ENCODE measurements at places on chromosomes 12 and 14. TPM values are rescaled to one million over a fixed set of nuclear protein-coding genes. Genes with fewer than 3 reads are reported as not detected.

Gene BMP4
- 56.4 TPM for total RNA-seq

DNA sequence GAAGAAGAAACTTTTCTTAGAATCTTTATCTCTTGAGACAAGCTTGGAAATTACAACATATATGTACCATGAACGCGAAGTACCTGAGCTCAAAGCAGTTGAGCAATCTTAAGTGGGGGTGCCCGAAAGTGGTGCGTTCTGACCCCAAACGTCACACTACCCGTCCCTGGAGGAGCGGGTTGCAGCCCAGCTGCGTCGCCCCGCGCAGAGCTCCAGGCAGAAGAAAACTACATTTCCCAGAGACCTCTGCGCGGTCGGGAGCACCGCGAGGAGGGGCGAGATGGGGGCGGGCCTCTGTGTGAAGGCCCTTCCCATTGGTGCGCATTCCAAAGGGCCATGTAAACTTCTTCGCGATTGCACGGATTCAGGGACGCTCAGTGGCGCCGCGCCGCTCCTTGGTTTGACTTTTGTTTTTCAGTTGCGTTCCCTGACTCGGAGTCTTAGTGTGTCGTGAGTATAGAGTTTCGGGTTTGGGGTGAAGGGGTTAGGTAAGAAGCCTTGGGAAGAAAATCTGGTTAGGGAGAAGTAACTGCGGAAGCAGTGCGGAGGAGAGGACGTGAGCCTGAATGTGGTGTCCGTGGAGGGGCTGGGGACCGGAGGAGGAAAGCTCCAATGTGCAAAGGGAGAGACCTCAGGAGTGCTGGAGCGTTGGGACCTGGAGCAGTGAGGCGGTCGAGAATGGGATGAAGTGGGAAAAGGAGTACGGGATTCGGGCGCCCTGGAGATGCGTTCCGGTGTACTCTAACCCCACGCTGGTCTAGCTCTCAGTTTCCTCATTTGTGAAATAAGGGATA, at the start of gene CCDC77:
CCDC77 (plus strand) TSS at position 410 of the 794 bp plus-strand sequence. CDS start 7,740 bp downstream, outside the sequence.
- H3K4me1 ChIP-seq: peaks cover 31% of the 10 kb centered on the region
- H3K27me3 ChIP-seq: no peaks in the 10 kb centered on the region
- peak; percentile 89 for DNase-seq
- peak within 1 kb of the TSS; percentile 77 for H3K4me3 ChIP-seq
- H3K36me3 ChIP-seq: no peaks in the 10 kb centered on the region

DNA sequence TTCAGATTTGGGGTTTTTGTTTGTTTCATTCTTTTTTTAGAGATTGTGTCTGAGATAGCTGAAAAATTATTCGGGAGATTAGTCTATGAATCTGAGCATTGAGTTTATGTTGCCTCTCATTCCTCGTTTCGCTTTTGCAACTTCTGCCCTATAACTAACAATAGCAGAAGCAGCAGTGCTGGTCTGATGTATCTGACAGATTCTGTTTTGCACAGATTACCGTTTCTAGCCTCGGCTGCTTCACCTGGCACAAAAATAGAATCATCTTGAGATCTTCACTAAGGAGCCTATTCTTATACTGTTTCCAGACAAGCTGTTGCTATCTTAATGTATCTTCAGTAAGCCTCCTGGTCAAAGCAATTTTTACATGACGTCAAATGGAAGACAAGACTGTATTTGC, 29.2 kb downstream of the KCNJ8 start:
- H3K27ac ChIP-seq: no peak overlapping the region
- no peak for DNase-seq
- no peak overlapping the region for H3K4me3 ChIP-seq
- H3K4me1 ChIP-seq: no peaks in the 10 kb centered on the region
- no peaks in the 10 kb centered on the region for H3K36me3 ChIP-seq

DNA sequence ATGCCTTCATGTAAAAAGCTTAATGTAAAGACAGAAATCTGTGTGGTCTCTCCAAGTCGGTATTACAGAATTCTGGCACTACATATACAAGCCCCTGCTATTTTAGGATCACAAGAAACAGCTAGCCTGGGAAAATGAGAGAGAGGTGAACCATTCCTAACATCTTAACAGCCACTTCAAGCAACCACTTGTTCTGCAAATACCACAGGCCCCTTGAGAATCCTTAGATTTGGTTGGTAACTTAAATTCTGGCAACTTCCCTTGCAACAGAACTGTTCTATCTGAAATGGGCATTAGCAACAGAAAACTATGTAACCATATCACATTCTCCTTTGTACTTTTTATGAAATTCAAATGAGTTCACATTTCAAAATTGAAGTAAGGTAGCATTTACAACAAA, 68.5 kb downstream of the SPPL3 start:
- DNase-seq: no peak
- H3K27me3 ChIP-seq: no peaks in the 10 kb centered on the region
- no peak overlapping the region for H3K4me3 ChIP-seq
- no peak overlapping the region for H3K27ac ChIP-seq
- no peaks in the 10 kb centered on the region for H3K36me3 ChIP-seq
- peaks cover 7% of the 10 kb centered on the region for H3K4me1 ChIP-seq

Gene NID2
- not detected for total RNA-seq

- H3K27ac ChIP-seq: no peak overlapping the region
- H3K36me3 ChIP-seq: no peaks in the 10 kb centered on the region
- H3K4me3 ChIP-seq: no peak overlapping the region
These were observed 8.6 kb downstream of the PMEL start for GRCh38 chr12:55957106-55957859.

Gene KLRC4
- total RNA-seq: not detected

DNA sequence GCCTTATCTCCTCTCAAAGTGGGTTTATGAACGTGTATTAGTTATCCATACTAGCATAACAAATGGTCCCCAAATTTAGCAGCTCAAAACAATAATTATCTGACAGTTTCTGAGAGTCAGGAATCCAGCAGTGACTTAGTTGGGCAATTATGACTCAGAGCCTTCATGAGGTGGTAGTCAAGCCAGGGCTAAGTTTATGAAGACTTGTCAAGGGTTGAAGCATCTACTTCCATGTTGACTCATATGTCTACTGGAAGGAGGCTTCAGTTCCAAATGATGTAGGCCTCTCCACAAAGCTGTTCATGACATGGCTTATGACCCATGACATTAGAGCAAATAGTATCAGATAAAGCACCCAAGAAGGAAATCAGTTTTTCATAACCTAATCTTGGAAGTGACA, 73.2 kb downstream of the IPO8 start:
- DNase-seq: no peak
- H3K4me3 ChIP-seq: no peak overlapping the region
- peaks cover 40% of the 10 kb centered on the region for H3K4me1 ChIP-seq
- no peaks in the 10 kb centered on the region for H3K27me3 ChIP-seq
- no peaks in the 10 kb centered on the region for H3K36me3 ChIP-seq
- no peak overlapping the region for H3K27ac ChIP-seq

DNA sequence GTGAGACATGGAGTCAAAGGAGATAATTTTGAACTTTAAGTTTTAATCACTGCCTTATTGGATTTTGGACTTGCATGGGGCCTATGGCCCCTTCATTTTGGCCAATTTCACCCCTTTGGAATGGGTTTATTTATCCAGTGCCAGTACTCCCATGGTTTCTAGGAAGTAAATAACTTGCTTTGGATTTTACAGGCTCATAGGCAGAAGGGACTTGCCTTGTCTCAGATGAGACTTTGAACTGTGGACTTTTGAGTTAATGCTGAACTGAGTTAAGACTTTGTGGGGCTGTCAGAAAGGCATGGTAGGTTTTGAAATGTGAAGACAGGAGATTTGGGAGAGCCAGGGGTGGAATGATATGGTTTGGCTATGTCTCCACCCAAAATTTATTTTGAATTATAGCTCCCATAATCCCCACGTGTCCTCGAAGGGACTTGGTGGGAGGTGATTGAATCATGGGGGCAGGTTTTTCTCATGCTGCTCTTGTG, 448.1 kb downstream of the NAV3 start:
- H3K36me3 ChIP-seq: no peaks in the 10 kb centered on the region
- DNase-seq: no peak
- no peak overlapping the region for H3K27ac ChIP-seq
- no peaks in the 10 kb centered on the region for H3K27me3 ChIP-seq
- no peaks in the 10 kb centered on the region for H3K4me1 ChIP-seq
- H3K4me3 ChIP-seq: no peak overlapping the region

Gene INF2
- total RNA-seq: 18.1 TPM

Gene CMAS
- 21.3 TPM for total RNA-seq

- no peaks in the 10 kb centered on the region for H3K27me3 ChIP-seq
- H3K36me3 ChIP-seq: no peaks in the 10 kb centered on the region
- H3K4me1 ChIP-seq: no peaks in the 10 kb centered on the region
- H3K27ac ChIP-seq: no peak overlapping the region
- DNase-seq: no peak
These were observed 389.5 kb downstream of the FOXG1 start for GRCh38 chr14:29156096-29156495.

GRCh38 chr12:132593521-132593920, 16.9 kb downstream of the LRCOL1 start:
- no peak overlapping the region for H3K27ac ChIP-seq
- no peak for DNase-seq
- H3K36me3 ChIP-seq: no peaks in the 10 kb centered on the region
- H3K4me3 ChIP-seq: peak overlapping the region; percentile 44

GRCh38 chr12:780750-781379, 28.5 kb downstream of the WNK1 start:
- DNase-seq: no peak
- no peak overlapping the region for H3K27ac ChIP-seq
- H3K4me3 ChIP-seq: no peak overlapping the region
- no peaks in the 10 kb centered on the region for H3K36me3 ChIP-seq
- no peaks in the 10 kb centered on the region for H3K27me3 ChIP-seq

Gene CCNB1IP1
- total RNA-seq: 110 TPM

Gene CD4
- total RNA-seq: 0.07 TPM

DNA sequence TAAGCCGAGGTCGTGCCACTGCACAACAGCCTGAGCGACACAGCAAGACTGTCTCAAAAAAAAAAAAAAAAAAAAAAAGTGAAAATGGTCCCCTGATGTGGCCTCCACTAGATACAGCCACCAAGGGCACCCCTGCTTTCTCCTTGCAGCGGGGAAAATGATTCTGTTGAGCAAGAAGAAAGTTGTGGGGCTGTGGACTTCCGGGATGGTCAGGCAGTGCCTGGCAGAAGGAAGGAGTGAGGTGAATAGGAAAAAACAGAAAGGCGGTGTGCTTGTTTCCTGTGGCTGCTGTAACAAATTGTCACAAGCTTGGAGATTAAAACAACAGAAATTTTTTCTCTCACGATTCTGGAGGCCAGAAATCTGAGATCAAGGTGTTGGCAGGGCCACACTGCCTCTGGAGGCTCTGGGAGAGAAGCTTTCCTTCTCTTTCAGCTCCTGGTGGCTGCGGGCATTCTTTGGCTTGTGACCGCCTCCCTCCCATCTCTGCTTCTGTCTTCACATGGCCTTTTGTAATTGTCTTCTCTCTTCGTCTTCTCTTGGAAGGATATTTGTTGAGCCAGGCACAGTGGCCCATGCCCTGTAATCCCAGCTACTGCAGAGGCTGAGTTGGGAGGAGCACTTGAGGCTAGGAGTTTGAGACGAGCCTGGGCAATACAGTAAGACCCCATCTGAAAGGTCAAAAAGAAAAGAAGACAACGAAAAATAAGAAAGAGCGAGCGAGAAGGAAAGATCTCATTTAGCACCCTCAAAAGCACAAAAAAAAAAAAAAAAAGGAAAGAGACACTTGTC, 116.6 kb upstream of the MED13L start:
- H3K27ac ChIP-seq: no peak overlapping the region
- DNase-seq: no peak
- no peak overlapping the region for H3K4me3 ChIP-seq
- no peaks in the 10 kb centered on the region for H3K36me3 ChIP-seq

Gene NUMB
- 20.3 TPM for total RNA-seq

DNA sequence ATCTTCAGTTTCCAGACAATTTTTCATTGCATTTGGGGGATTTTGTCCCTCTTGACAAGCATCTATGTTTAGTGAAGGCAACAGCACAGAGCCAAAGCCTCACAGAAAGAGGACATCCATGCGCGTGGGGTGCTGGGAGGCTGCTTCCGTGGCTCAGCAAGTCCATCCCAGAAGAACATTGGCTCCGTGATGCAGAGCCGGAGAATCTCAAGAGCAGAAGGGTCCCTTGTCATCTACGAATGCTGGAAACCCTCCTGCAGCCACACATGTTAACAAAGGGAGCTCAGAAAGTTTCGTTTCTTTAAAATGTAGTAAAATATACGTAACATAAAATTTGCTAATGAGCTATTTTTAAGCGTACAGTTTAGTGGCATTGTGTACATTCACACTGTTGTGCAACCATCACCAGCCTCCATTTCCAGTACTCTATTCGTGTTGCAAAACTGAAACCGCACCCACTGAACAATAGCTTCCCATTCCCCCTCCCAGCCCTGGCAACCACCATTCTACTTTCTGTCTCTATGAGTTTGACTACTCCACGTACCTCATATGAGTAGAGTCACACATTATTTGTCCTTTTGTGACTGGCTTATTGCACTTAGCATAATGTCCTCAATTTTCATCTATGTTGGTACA, 185.9 kb downstream of the TTC7B start:
- peaks cover 2% of the 10 kb centered on the region for H3K4me1 ChIP-seq
- no peak overlapping the region for H3K4me3 ChIP-seq
- DNase-seq: no peak
- no peak overlapping the region for H3K27ac ChIP-seq

DNA sequence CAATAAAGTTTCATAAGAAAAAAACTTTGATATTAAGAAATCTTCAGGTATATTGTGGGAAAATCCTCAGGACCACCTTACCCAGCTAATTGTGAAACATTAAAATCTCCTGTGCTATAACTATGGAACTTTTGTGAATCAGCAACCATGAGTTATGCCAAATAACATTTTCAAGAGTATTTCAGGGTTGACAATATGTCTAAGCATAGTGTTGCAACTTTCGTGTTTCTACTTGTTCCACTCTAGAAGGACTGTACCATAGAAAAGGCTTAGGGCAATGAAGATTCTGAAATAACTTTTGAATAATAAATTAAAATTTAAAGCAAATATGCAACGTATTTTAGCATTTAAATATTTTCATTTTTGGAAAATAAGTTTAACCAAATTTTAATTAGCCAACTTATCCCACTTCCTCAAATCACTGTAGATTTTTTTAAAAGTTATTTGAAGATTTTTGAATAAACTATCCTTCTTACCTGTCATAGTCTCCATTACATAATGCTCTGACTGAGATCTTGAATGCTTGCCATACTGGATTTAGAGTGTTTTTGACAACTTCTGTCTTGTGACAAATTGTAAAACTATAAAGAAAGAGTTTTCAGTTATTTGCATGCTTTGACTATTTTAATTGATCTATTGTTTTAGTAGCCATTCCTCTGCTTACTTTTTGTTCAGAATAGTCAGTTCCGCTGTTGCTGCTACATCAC, 143.6 kb downstream of the CPNE8 start:
- H3K4me3 ChIP-seq: no peak overlapping the region
- H3K27ac ChIP-seq: no peak overlapping the region
- H3K4me1 ChIP-seq: no peaks in the 10 kb centered on the region
- DNase-seq: no peak
- no peaks in the 10 kb centered on the region for H3K36me3 ChIP-seq
- no peaks in the 10 kb centered on the region for H3K27me3 ChIP-seq

- H3K4me1 ChIP-seq: no peaks in the 10 kb centered on the region
- DNase-seq: no peak
- no peak overlapping the region for H3K27ac ChIP-seq
- H3K4me3 ChIP-seq: no peak overlapping the region
These were observed 1.7 kb upstream of the AKAP6 start for GRCh38 chr14:32327255-32327961.

GRCh38 chr14:85122690-85123089, 407.3 kb upstream of the FLRT2 start:
- H3K36me3 ChIP-seq: no peaks in the 10 kb centered on the region
- no peaks in the 10 kb centered on the region for H3K4me1 ChIP-seq
- no peak overlapping the region for H3K27ac ChIP-seq
- H3K27me3 ChIP-seq: no peaks in the 10 kb centered on the region
- H3K4me3 ChIP-seq: no peak overlapping the region
- no peak for DNase-seq

- H3K4me1 ChIP-seq: peaks cover 51% of the 10 kb centered on the region
- H3K27me3 ChIP-seq: peaks cover 7% of the 10 kb centered on the region
These were observed 32.9 kb downstream of the MVK start for GRCh38 chr12:109606320-109607028.
